ENCODE measurements at places on chromosomes 3 and 15. TPM values are rescaled to one million over a fixed set of nuclear protein-coding genes. Genes with fewer than 3 reads are reported as not detected.

Gene CLRN1
- total RNA-seq = not detected

Gene LIPH
- total RNA-seq = not detected

Gene CHRM5
- total RNA-seq = not detected

Gene IL12A
- not detected for total RNA-seq

Gene SRGAP3
- total RNA-seq = 1.8 TPM

Gene PP2D1
- not detected for total RNA-seq

Gene PAK6
- total RNA-seq = 0.67 TPM

Gene LINGO1
- not detected for total RNA-seq

- H3K27me3 ChIP-seq = no peaks in the 10 kb centered on the region
- no peak overlapping the region for H3K4me3 ChIP-seq
- H3K36me3 ChIP-seq = peaks cover 12% of the 10 kb centered on the region
- DNase-seq = no peak
- H3K4me1 ChIP-seq = no peaks in the 10 kb centered on the region
- no peak overlapping the region for H3K27ac ChIP-seq
These were observed 221.0 kb downstream of the RSRC1 start for GRCh38 chr3:158330870-158331269.

GRCh38 chr3:141346007-141346406, 22.3 kb upstream of the ZBTB38 start:
- H3K27me3 ChIP-seq = no peaks in the 10 kb centered on the region
- no peak overlapping the region for H3K27ac ChIP-seq
- no peaks in the 10 kb centered on the region for H3K36me3 ChIP-seq
- H3K4me3 ChIP-seq = no peak overlapping the region
- H3K4me1 ChIP-seq = no peaks in the 10 kb centered on the region

DNA sequence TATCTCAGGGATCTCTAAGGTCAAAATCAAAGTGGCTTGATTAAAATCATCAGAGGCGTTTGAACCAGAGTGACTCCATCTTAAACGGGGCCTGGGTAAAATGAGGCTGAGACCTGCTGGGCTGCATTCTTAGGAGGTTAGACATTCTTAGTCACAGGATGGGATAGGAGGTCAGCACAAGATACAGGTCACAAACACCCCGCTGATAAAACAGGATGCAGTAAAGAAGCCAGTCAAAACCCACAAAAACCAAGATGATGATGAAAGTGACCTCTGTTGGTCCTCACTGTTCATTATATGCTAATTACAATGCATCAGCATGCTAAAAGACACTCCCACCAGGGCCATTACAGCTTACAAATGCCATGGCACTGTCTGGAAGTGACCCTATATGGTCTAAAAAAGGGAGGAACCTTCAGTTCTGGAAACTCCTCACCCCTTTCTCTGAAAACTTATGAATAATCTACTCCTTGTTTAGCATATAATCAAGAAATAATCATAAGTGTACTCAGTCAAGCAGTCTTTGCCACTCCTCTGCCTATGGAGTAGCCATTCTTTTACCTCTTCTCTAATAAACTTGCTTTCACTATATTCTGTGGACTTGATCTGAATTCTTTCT, 143.3 kb upstream of the SLCO3A1 start:
- no peak overlapping the region for H3K27ac ChIP-seq
- DNase-seq = peak; percentile 4
- no peaks in the 10 kb centered on the region for H3K36me3 ChIP-seq
- peaks cover 13% of the 10 kb centered on the region for H3K27me3 ChIP-seq

GRCh38 chr3:142735462-142735861, 11.6 kb downstream of the TRPC1 start:
- H3K27ac ChIP-seq = no peak overlapping the region
- H3K4me3 ChIP-seq = no peak overlapping the region
- no peaks in the 10 kb centered on the region for H3K27me3 ChIP-seq
- no peak for DNase-seq
- no peaks in the 10 kb centered on the region for H3K36me3 ChIP-seq
- no peaks in the 10 kb centered on the region for H3K4me1 ChIP-seq

- peak overlapping the region; percentile 21 for H3K27ac ChIP-seq
- H3K27me3 ChIP-seq = no peaks in the 10 kb centered on the region
- peaks cover 3% of the 10 kb centered on the region for H3K36me3 ChIP-seq
- H3K4me1 ChIP-seq = peaks cover 9% of the 10 kb centered on the region
- H3K4me3 ChIP-seq = peak overlapping the region; percentile 9
- DNase-seq = no peak
These were observed 48.7 kb downstream of the SLC49A4 start for GRCh38 chr3:122843604-122844003.

DNA sequence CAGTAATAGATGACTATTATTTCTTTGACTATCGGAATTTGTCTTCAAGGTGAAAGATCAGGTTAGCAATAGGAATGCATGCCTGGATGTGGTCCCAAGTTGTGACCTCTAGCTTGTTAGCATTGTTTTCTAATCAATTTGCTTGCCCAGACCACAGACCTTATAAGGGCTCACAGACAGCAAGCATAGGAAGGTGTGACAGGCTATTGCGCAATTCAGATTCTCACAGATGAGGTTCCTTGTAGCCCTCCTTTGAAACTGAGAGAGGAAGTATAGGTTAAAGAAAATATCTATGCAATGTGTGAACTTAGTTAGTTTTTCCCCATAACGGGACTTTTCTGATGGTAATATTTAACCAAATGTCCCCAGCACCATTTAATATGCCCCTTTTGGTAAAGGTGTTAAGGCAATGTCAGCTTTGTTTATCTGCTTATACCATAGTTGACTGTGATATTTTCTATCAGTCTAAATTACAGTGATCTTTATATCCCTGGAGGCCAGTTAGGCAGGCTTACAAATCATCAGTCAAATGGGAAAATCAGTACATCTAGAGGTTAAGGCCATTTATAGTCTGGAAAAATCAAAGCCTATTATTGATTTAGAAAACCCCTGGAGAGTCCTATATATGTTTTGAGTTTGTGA, 168.1 kb upstream of the MBNL1 start:
- H3K4me1 ChIP-seq = peaks cover 7% of the 10 kb centered on the region
- H3K36me3 ChIP-seq = no peaks in the 10 kb centered on the region
- peaks cover 6% of the 10 kb centered on the region for H3K27me3 ChIP-seq
- no peak overlapping the region for H3K27ac ChIP-seq

- H3K4me3 ChIP-seq = no peak overlapping the region
- no peak overlapping the region for H3K27ac ChIP-seq
- peaks cover 17% of the 10 kb centered on the region for H3K27me3 ChIP-seq
These were observed 44.8 kb upstream of the RPS17 start for GRCh38 chr15:82585072-82585471.

GRCh38 chr3:127821394-127821793, 921 bp downstream of the MGLL start:
- DNase-seq = peak; percentile 32
- H3K4me3 ChIP-seq = peak overlapping the region; percentile 23
- H3K27ac ChIP-seq = no peak overlapping the region
- H3K4me1 ChIP-seq = peaks cover 7% of the 10 kb centered on the region

DNA sequence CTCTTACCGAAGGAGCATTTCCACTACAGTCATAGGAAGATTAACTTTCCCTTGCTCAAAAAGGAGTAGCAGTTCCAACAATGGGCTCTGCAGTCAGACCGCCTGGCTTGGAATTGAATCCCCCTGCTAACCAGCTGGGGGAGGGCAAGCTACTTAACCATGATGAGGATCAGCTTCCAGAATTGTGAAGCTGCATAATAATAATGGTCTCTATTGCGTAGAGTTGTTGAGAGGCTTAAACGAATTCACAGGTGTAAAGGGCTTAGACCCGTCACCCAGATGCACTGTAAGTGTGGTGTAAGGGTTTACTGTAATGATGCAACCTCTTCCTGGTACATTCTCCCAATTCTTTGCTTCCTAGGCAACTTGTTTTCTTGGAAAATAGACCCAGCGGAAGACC, 185.2 kb upstream of the RGMA start:
- DNase-seq = no peak
- H3K4me3 ChIP-seq = no peak overlapping the region
- no peaks in the 10 kb centered on the region for H3K27me3 ChIP-seq
- no peaks in the 10 kb centered on the region for H3K36me3 ChIP-seq
- H3K27ac ChIP-seq = no peak overlapping the region

DNA sequence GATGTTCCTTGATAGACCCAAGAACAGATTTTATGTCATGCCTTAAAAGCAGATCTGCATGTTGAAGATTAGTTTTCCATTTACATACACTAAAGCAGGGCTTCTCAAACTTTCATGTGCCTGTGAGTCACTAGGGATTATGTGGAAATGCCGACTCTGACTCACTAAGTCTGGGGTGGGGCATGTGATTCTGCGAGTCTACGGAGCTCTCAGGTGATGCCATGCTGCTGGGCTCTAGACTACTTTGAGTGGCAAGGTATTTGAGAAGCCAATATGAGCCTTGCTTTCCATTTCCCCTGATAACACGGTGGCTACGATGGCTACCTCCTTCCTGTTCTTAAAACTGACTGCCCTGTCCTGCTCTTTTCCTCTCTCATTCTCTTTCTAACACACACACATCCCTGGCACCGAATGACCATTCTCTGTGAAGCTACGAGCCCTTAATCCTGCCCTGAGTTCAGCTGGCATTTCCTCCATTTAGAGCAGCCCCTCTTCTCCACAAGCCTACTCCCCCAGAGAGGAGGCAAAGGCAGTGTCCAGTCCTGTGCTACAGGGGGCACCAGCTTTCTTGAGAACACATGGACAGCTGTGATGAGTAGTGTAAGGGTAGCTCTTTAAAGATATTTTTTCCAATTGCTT, 39.7 kb upstream of the PYGO1 start:
- H3K27me3 ChIP-seq = peaks cover 2% of the 10 kb centered on the region
- no peaks in the 10 kb centered on the region for H3K4me1 ChIP-seq
- no peak overlapping the region for H3K4me3 ChIP-seq
- no peaks in the 10 kb centered on the region for H3K36me3 ChIP-seq

GRCh38 chr3:155880286-155880685, 9.8 kb downstream of the GMPS start:
- H3K4me1 ChIP-seq = peaks cover 62% of the 10 kb centered on the region
- no peak for DNase-seq
- H3K4me3 ChIP-seq = no peak overlapping the region
- no peaks in the 10 kb centered on the region for H3K27me3 ChIP-seq
- no peak overlapping the region for H3K27ac ChIP-seq
- peaks cover 5% of the 10 kb centered on the region for H3K36me3 ChIP-seq

DNA sequence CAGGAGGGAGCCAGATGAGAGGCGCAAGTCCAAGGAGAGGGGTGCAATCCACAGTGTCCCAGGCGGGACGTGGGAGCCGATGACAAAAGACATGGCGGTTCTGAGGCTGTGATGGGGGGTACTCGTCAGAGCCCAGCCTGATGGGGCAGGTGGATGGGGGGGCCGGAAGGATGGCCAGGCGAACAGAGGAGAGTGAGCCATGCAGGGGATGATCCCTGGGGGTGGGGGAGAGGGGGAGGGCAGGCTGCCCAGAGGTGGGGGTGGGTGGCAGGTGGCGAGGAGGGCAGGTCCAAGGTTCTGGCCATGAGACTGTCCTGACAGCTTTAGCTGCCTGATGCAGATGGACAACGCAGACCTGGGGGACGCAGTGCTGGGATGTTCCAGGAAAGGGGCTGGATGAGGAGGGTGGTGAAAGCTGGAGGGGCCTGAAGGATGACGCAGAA, 8.9 kb upstream of the CSPG4 start:
- H3K36me3 ChIP-seq = no peaks in the 10 kb centered on the region
- no peak overlapping the region for H3K27ac ChIP-seq
- H3K27me3 ChIP-seq = peaks cover 16% of the 10 kb centered on the region
- H3K4me3 ChIP-seq = no peak overlapping the region
- no peak for DNase-seq

DNA sequence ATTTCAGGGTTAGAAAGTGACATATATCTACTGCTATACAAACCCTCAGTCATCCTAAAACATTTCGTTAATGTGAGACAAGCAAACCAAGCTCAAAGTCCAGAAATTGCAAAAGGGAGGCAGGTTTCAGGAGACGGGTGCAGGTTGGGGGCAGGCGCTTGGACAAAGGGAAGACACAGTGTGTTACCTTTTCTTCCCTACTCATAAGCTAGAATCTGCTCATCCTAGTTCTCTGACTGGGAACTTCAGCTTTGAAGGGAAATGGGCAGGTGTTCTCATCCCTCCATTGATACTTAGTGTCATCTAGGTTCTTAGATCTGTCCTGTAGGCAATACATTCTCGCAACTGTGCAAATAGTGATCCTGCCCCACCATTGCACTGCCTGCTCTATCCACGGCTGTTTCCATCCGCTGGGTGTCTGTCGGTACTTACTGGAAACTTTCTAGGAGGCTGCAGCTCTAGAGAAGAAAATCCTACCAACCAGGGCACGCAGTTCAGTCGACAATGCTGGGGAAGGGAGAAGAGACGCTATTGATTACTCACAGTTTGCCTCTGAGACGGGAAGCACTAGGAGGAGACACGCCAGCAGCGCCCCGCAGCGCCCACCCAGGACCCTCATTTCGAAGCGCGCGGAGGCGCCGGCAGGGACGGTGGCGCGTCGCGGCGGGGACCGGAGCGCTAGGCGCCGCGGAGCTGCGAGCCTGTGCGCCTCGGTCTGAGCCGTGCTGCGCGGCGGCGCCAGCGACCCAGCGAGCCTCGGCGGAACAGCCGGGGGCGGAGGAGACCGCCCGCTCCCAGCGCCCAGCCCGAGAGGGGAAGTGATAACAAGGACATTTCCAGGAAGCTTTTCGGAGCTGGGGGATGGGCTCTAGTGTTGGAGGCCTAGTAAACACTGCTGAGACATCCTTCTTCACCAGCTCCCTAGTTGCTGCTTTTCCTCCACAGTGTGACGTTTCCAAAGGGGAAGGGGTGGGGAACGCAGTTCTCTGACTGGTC, at the start of gene PROS1:
PROS1 (minus strand) TSS at position 766 of the 996 bp plus-strand sequence; CDS start at position 619, 147 bp downstream.
- H3K27ac ChIP-seq = no peak within 1 kb of the TSS
- peaks cover 10% of the 10 kb centered on the region for H3K27me3 ChIP-seq
- peak; percentile 63 for DNase-seq
- no peaks in the 10 kb centered on the region for H3K36me3 ChIP-seq

- peaks cover 4% of the 10 kb centered on the region for H3K4me1 ChIP-seq
- no peak for DNase-seq
- H3K27me3 ChIP-seq = peaks cover 13% of the 10 kb centered on the region
- no peaks in the 10 kb centered on the region for H3K36me3 ChIP-seq
- no peak overlapping the region for H3K27ac ChIP-seq
These were observed 95.8 kb upstream of the TNFAIP8L3 start for GRCh38 chr15:51190424-51191068.

GRCh38 chr15:43920254-43920600, 93.4 kb downstream of the WDR76 start:
- H3K27me3 ChIP-seq = peaks cover 3% of the 10 kb centered on the region
- no peaks in the 10 kb centered on the region for H3K4me1 ChIP-seq
- no peak overlapping the region for H3K4me3 ChIP-seq
- DNase-seq = no peak

GRCh38 chr3:177687291-177687690, 490.0 kb upstream of the TBL1XR1 start:
- no peaks in the 10 kb centered on the region for H3K27me3 ChIP-seq
- DNase-seq = no peak
- H3K4me3 ChIP-seq = no peak overlapping the region
- H3K4me1 ChIP-seq = peaks cover 10% of the 10 kb centered on the region
- no peak overlapping the region for H3K27ac ChIP-seq
- H3K36me3 ChIP-seq = no peaks in the 10 kb centered on the region

DNA sequence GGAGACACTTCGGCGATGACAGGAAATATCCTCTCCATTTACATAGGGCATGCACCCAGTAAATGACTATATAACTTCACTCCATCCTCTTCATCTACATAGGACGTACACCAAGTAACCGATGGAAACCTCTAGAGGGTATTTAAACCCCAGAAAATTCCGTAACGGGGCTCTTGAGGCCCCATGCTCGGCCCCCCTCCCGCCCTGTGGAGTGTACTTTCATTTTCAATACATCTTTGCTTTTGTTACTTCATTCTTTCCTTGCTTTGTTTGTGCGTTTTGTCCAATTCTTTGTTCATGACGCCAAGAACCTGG, 7.5 kb upstream of the FAM107A start:
- H3K4me3 ChIP-seq = peak overlapping the region; percentile 73
- H3K4me1 ChIP-seq = peaks cover 13% of the 10 kb centered on the region
- peak; percentile 31 for DNase-seq

- peaks cover 2% of the 10 kb centered on the region for H3K36me3 ChIP-seq
- H3K27me3 ChIP-seq = no peaks in the 10 kb centered on the region
- no peak overlapping the region for H3K27ac ChIP-seq
These were observed 37.3 kb downstream of the ABCC5 start for GRCh38 chr3:183980403-183980802.

Data from activated CD8-positive, alpha-beta T cell treated with anti-CD3 and anti-CD28 coated beads for 36 hours (primary cell).